ENCODE measurements at places on chromosomes 6 and 20. TPM values are rescaled to one million over a fixed set of nuclear protein-coding genes. Genes with fewer than 3 reads are reported as not detected.

DNA sequence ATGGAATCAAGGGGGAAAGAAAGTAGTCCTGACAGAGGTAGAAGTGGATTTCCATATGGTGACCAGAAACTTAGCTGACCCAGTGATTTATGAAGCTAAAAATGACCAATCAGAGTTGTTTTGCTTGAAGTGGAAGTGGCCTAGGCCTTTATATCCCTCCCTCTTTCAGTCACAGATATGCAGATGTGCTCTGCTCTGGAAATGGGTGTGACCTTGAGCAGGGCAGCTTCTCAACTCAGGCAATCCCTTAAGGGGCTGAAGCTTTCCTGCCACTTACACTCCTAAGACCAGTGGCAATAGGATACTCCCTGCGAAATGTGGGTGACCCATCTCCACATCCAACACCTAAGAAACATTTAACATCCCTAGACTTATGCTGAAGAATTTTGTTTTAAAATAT, 256.6 kb downstream of the EYS start:
- no peak overlapping the region for H3K27ac ChIP-seq
- no peaks in the 10 kb centered on the region for H3K4me1 ChIP-seq
- H3K36me3 ChIP-seq, result no peaks in the 10 kb centered on the region

DNA sequence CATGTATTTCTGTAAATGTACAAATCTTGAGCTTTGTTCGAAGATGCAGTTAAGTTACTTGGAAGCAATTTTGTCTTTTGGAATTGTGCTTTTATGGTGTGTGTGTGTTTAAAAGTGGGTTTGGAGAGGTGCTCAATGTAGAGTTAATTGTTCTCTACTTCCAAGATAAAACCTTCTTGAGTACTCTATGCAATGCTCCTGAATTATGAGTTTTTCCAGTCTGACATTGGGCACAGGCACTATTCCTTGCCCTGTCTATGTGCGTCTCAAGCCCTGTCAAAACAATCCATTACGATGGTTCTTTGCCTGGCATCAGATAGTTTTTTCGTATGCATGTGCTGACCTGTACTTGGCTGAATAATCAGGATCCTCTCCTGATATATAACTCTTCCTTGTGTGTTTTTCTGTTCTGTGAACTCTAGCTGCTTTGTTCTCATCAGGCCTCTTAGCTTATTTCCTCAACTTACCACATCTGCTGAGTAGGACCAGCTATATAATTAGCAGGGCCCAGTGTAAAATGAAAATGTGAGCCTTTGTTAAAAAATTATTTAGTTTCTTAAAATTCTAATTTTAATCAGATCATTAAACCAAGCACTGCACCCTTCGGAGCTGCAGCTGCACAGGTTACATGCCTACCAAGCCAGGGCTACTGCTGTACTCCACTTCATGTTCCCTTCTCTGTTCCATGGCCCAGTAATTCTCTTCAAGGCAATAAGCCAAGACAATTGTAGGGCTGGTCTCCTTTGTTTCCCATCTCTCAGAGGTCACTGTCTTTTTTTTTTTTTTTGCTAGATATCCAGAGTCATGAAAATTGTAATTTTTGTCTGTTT, 160.1 kb downstream of the ZFAND3 start:
- no peaks in the 10 kb centered on the region for H3K27me3 ChIP-seq
- H3K36me3 ChIP-seq, result no peaks in the 10 kb centered on the region
- H3K4me3 ChIP-seq, result no peak overlapping the region
- no peak overlapping the region for H3K27ac ChIP-seq
- no peak for DNase-seq

- no peaks in the 10 kb centered on the region for H3K36me3 ChIP-seq
- no peak overlapping the region for H3K4me3 ChIP-seq
- H3K27me3 ChIP-seq, result peaks cover 16% of the 10 kb centered on the region
Observed at GRCh38 chr6:4185419-4185818, 50.0 kb upstream of the ECI2 start.

Gene CLIC5
- total RNA-seq, result 3.3 TPM

DNA sequence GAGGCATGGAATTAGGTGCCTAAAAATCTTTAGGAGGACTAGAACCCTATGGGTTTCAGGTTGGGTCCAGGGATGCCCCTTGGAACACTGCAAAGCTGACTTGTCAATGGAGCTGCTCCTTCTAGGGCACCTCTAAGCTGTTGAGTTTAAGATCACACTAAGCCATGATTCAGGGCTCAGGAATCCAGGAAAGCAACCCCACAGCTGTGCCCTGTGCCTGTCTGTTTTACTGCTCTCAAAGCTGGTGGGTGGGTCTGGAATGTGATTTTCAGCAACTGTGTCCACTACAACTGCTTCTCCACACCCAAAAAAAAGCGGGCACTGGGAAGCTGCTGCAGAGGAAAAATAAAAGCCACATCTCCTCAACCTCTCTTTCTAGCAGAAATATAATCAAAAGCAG, 310.4 kb upstream of the MOCS1 start:
- no peak overlapping the region for H3K27ac ChIP-seq
- no peaks in the 10 kb centered on the region for H3K4me1 ChIP-seq
- H3K36me3 ChIP-seq, result no peaks in the 10 kb centered on the region
- no peaks in the 10 kb centered on the region for H3K27me3 ChIP-seq
- no peak overlapping the region for H3K4me3 ChIP-seq

- no peaks in the 10 kb centered on the region for H3K4me1 ChIP-seq
- no peak for DNase-seq
- H3K4me3 ChIP-seq, result no peak overlapping the region
- H3K27me3 ChIP-seq, result peaks cover 12% of the 10 kb centered on the region
- H3K36me3 ChIP-seq, result no peaks in the 10 kb centered on the region
Observed at GRCh38 chr20:40196846-40197436, 492.1 kb downstream of the MAFB start.

Gene POU3F2
- total RNA-seq, result not detected

Gene WFDC10B
- not detected for total RNA-seq

DNA sequence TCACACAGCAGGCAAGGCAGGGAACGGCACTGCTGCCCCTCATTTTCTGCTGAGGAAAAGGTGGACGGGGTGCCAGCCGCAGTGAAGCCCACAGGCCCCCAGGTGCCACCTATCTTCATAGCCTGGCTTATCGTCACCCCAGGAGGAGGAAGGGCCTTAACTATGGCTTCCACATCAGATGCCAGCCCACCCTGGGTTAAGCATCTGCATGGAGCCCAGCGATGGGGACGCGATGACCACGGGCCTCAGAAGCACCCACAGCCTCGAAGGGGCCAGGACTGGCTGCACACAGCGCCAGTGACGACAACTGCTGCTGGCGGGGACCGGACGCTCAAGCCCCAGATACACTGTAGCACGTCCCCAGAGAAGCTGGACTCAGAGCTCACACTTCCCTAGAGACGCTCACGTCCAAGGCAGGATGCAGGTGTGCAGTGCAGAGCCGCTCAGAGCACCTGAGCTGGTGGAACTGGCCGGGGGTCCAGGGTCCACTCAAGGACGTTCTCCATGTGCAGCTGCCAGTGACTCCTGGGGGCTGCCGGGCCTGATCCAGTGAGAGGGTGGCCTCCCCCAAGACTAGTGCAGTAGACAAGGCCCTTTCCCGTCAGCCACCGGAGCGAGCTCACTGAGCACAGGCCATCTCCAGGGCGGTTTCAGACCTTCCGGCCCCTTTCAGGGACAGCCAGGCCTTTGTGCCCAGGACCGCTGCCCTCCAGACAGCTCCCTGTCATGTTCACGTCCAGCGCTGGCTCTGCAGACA, 83.0 kb downstream of the YTHDF1 start:
- H3K4me3 ChIP-seq, result no peak overlapping the region
- no peak overlapping the region for H3K27ac ChIP-seq
- peaks cover 51% of the 10 kb centered on the region for H3K27me3 ChIP-seq
- no peaks in the 10 kb centered on the region for H3K36me3 ChIP-seq
- DNase-seq, result no peak
- no peaks in the 10 kb centered on the region for H3K4me1 ChIP-seq

DNA sequence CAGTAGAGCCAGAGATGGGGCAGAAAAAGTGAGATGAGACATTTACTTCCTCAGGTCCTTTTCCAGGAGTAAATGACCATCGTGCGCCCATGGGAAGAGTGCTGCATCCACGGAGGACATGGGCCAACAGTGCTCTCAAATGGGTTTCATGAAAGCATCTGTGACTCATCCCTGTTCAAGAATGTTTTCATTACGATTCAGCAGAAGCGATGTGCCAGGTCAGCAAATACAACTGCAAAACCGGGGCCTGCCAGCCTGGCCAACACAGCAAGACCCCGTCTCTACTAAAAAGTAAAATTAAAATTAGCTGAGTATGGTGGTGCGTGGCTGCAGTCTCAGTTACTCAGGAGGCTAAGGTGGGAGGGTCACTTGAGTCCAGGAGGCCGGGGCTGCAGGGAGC, 125.1 kb downstream of the LY86 start:
- no peak overlapping the region for H3K4me3 ChIP-seq
- H3K4me1 ChIP-seq, result peaks cover 19% of the 10 kb centered on the region
- no peak overlapping the region for H3K27ac ChIP-seq
- peaks cover 14% of the 10 kb centered on the region for H3K27me3 ChIP-seq
- DNase-seq, result no peak

GRCh38 chr6:43873806-43874714, 104.0 kb downstream of the VEGFA start:
- H3K4me1 ChIP-seq, result peaks cover 43% of the 10 kb centered on the region
- H3K36me3 ChIP-seq, result no peaks in the 10 kb centered on the region
- peak overlapping the region; percentile 56 for H3K27ac ChIP-seq
- no peak overlapping the region for H3K4me3 ChIP-seq
- DNase-seq, result peak; percentile 63
- no peaks in the 10 kb centered on the region for H3K27me3 ChIP-seq

DNA sequence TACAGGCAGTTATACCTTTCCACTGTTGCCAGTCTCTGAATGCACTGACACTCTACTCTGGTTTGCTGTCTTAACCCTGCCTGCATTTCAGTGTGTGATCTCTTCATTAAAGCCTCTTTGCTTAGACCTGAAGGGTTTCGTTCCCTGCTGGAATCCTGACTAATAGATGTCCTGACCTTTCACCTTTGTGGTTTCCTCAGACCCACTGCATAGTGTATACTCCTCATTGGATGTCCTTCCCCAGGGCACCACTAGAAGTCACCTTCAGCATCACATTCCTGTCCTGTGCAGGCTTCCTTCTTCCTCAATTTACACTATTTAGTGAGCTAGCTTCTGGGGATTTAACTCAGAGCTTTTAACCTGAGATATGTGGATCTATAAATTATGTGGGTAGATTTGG, 120.6 kb downstream of the RCAN2 start:
- no peaks in the 10 kb centered on the region for H3K27me3 ChIP-seq
- DNase-seq, result no peak
- H3K4me1 ChIP-seq, result peaks cover 16% of the 10 kb centered on the region
- no peak overlapping the region for H3K4me3 ChIP-seq
- no peak overlapping the region for H3K27ac ChIP-seq

DNA sequence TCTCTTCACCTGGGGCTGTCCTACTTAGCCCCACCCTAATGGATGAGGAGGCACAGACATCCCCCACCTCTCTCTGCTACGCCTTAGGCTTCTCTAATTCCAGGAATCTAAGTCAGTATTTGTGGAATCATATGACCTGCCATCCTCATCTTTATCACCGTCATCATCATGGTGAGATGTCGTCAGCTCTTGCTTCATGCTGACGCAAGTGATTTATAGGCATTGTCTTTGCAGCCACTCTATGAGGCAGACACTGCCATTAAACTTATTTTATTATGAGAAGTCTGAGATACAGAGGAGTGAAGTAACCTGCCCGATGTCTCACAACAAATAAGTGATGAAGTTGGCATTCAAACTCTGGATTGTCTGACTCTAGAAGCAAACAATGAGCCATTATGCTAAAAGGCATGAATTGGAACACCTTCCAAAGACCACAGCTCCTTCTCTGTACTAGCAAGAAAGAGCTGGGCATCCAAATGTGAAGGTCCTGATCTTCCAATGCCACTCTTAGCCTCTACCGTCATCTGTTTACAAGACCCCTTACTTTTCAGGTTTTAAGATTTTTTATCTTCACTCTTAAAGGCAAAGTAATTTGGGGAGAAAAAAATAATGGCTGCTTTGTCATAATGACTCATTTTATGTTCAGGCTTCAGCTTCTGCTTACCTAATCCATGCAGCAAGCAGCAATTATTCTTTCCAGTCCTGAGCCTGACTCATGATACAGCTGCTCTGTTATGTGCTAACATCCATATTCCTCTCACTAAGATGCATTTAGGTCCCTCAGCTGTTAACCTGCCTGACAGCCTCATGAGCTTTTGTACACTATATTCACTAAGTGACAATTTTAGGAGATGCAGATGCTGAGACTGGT, 113.7 kb upstream of the BCLAF1 start:
- peaks cover 45% of the 10 kb centered on the region for H3K4me1 ChIP-seq
- no peaks in the 10 kb centered on the region for H3K27me3 ChIP-seq
- DNase-seq, result peak; percentile 13
- H3K36me3 ChIP-seq, result peaks cover 5% of the 10 kb centered on the region

Gene GJA10
- not detected for total RNA-seq

- H3K36me3 ChIP-seq, result no peaks in the 10 kb centered on the region
- peaks cover 16% of the 10 kb centered on the region for H3K27me3 ChIP-seq
- H3K27ac ChIP-seq, result no peak overlapping the region
- H3K4me3 ChIP-seq, result no peak overlapping the region
- H3K4me1 ChIP-seq, result no peaks in the 10 kb centered on the region
Observed at GRCh38 chr6:45830441-45831139, 185.1 kb downstream of the CLIC5 start.

- H3K27ac ChIP-seq, result no peak overlapping the region
- no peaks in the 10 kb centered on the region for H3K36me3 ChIP-seq
- H3K4me3 ChIP-seq, result no peak overlapping the region
- peaks cover 1% of the 10 kb centered on the region for H3K4me1 ChIP-seq
Observed at GRCh38 chr20:19740512-19740911, 17.5 kb upstream of the RIN2 start.

DNA sequence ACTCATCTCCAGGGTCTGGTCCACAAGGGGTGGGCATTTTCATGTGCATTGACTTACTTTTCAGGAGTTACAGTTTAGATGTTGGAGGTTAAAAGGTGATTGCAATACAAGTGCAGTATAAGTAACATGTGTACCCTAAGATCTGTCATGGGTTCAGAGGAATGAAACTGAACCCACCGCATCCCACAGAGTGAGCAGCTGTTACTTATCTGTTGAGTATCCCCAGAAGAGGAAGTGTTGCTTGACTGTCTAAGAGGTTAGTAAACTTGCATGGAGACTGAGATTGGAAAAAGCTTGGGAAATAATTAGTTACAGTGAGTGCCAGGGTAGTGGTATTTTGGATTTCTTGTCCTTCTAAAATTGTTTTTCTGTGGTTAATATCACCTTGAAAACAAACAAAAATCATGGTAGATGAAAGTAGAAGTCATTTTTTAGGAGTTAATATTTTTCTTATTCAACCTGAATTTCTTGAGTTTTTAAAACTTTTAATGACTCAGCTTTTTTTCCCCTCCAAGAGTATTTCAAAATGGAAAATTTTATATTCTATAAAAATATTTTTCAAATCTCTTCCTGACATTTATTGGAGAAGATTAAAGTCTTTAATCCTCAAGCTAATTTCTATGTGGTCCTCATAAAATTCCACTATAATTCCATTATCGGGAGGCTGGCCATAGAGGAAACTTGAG, 306.1 kb downstream of the ZNF217 start:
- H3K36me3 ChIP-seq, result no peaks in the 10 kb centered on the region
- H3K27ac ChIP-seq, result no peak overlapping the region
- H3K4me1 ChIP-seq, result no peaks in the 10 kb centered on the region
- no peak overlapping the region for H3K4me3 ChIP-seq

Data from Calu3 (cell line).